ENCODE measurements at places on chromosomes 16 and 17. TPM values are rescaled to one million over a fixed set of nuclear protein-coding genes. Genes with fewer than 3 reads are reported as not detected.

Gene PRDM7
- total RNA-seq, result not detected

Gene KRT23
- not detected for total RNA-seq

Gene GNAO1
- not detected for total RNA-seq

Gene DCAF7
- 89.6 TPM for total RNA-seq

Gene NME2
- 555 TPM for total RNA-seq

Gene GLP2R
- not detected for total RNA-seq

Gene AXIN2
- total RNA-seq, result 3.1 TPM

Gene DPEP2NB
- total RNA-seq, result not detected

Gene OMG
- total RNA-seq, result not detected

Gene TBC1D3
- total RNA-seq, result 1.9 TPM

Gene PRKCA
- total RNA-seq, result 27.3 TPM

Gene RGS9
- total RNA-seq, result 1.7 TPM

Gene CACNG5
- total RNA-seq, result not detected

Gene ZNF174
- 7.4 TPM for total RNA-seq

Gene PLCD3
- total RNA-seq, result 35.0 TPM

Gene CCL4L2
- not detected for total RNA-seq

Gene CCL14
- 9.5 TPM for total RNA-seq

Gene SLC35G3
- total RNA-seq, result not detected

Gene TPSAB1
- not detected for total RNA-seq

Gene MEIOC
- not detected for total RNA-seq

Gene AIPL1
- not detected for total RNA-seq

Gene EVPLL
- total RNA-seq, result not detected

Gene PRSS33
- not detected for total RNA-seq

Gene PRKCB
- total RNA-seq, result not detected

Gene SLC16A11
- total RNA-seq, result 0.53 TPM

Gene CSH1
- total RNA-seq, result not detected

Gene GPR142
- not detected for total RNA-seq

Gene MYH1
- total RNA-seq, result not detected

All from endothelial cell of umbilical vein (primary cell).